ENCODE measurements at places on chromosomes 13 and 19.

DNA sequence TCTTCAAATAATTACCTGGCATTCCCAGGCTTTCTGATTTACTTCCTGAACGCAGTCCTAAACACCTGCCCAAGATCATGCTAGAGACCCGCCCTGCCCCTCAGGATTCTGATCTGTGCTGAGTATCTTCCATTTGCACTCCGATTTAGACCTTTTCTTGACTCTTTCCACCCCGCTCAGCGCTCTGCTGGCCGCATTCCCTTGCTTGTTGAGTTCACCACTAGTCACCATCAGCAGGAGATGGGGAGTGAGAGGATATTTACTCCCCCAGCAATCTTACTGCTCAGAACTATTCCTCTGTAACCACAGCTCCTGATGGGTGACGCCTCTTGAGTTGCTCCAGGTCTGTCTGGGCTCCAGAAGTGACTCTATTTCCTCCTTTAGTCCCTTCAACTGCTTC is 419.4 kb upstream of the MIR17HG start:
- DNase-seq: no peak

- DNase-seq: no peak
These were observed 14.4 kb downstream of the MEF2B start for GRCh38 chr19:19155495-19156219.

GRCh38 chr19:35767288-35768081 is 7.9 kb upstream of the ARHGAP33 start:
- no peak for DNase-seq

- DNase-seq: no peak
These were observed 96.5 kb downstream of the KL start for GRCh38 chr13:33112766-33113165.

DNA sequence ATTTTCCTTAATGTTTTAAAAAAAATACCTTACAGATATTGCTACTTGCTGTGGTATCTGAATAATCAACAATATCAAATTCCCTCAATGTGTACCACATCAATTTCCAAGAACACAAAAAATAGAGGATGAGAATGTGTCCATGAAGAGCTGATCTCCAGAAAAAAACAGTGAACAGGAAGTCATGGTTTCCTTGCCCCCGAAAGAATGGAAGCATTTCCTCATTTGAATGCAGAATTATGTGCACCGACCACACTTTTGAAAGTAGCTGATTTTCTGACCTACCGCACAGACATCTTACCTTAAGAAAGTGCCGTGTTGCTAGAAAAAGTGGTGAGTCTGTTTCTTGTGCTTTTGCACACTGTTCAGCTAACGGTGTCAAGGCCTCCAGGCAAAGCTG is 13.4 kb upstream of the EEF1AKMT1 start:
- no peak for DNase-seq

- DNase-seq: no peak
These were observed 17.5 kb downstream of the ELAVL3 start for GRCh38 chr19:11463391-11463790.

DNA sequence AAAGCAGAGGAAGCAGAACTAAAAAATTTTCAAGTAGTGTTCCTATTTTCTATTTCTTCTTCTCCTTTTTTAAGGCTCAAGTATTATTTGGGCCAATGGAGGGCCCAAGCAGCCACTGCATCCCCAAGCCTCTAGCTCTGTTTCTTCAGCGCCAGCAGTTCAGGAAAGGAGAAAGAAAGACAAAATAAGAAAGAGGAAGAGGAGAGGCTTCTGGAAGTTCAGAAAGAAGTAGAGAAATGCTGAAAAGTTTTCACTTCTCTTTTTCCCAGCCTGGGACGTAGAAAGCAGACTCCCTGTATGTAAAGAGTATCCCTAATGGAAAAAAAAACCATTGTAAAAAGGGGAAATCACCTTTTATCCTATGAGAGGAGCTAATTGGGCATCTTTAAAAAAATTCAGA is 165.5 kb upstream of the KLF12 start:
- no peak for DNase-seq

DNA sequence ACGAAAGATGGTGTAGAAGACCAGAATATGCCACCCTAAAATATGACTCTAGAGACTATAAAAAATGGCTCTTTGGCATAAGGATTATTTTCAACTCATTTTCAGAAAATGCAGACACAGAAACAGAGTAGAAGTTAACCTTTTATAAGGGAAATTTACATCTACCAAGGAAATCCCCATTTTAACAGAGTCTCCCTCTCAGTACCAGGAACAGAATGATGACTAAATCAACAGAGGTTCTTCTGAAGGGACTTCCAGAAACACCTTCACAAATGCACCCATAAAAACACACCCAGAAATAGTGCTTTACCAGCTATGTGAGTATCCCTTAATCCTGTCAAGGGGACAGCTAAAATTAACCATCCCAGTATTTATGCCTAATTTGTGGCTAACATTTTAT is 29.1 kb downstream of the PLPP2 start:
- no peak for DNase-seq

All from activated CD8-positive, alpha-beta memory T cell treated with anti-CD3 and anti-CD28 coated beads for 1 hour (primary cell).